Pulmonary artery endothelial cell (primary cell): ENCODE measurements at places on chromosomes 16 and 17.

DNA sequence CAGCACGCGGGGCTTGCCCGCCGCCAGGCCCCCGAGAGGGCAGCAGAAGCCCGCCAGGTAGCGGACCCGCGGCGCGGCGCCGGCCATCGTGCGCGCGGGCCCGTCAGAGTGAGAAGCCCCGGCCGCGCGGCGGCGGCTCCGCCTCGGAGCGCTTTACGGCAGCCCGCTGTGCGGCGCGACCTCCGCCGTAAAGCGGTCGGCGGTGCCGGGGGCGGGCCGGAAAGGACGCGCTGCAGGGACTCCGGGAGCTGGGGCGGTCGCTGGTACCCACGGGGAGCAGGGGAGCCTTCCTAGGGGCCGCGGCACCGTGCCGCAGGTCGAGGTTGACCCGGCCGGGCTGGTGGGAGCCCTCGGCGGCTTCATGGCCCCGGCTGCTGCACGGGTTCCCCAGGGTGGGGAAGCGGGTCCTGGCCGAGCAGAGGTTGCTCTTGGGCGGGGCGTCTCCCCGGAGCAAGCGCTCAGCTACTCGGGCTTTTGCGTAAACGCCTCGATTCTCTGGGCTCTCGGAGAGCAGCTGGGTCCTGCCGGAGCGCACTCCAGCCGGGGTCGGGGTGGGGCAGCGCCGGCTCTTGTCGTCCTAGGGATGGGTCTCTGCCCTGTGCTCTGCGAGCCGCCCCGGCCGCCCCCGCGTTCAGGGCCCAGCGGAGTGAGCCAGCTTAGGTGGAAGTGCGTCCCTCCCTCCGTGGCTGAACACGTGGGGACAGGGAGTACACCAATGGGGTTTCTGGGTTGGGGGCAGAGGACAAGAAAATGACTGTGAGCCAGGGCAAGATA lies at the start of gene FAAP100:
Gene FAAP100 (minus strand): TSS at position 110 of the 774 bp plus-strand sequence. CDS start 23 bp downstream, at position 87.
- no peak for DNase-seq

- DNase-seq, result no peak
Measured at GRCh38 chr17:33013596-33014375, 22.1 kb downstream of the SPACA3 start.

DNA sequence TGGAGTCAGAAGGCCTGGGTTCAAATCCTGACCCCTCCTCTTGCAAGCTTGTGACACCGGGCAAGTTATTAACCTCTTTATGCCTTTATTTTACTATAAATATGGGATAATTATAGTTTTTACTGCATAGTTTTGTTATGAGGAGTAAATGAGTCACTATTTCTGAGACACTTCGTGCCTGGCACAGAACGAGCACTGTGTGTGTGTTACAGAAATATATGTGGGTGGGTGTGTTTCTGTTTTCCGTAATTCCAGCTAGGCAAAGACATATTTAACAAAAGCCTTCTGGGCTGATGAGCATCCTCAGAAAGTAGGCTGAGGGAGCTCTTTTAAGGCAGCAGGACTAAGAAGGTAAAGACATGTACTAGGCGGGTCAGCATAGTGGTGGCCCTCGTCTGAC lies 417.9 kb downstream of the MAF start:
- DNase-seq, result no peak

DNA sequence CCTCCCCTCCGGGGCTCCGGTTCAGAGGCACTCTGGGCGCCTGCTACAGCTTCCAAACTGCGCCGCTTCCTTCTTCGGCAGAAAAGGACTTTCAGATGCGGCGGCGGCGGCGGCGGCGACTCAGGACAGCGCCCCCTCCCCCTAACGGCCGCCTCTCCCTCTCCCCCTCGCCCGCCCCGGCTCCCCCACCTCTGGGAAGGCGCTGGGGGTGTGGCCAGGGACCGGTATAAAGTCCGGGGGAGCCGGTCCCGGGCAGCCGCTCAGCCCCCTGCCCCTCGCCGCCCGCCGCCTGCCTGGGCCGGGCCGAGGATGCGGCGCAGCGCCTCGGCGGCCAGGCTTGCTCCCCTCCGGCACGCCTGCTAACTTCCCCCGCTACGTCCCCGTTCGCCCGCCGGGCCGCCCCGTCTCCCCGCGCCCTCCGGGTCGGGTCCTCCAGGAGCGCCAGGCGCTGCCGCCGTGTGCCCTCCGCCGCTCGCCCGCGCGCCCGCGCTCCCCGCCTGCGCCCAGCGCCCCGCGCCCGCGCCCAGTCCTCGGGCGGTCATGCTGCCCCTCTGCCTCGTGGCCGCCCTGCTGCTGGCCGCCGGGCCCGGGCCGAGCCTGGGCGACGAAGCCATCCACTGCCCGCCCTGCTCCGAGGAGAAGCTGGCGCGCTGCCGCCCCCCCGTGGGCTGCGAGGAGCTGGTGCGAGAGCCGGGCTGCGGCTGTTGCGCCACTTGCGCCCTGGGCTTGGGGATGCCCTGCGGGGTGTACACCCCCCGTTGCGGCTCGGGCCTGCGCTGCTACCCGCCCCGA lies at the start of gene IGFBP4:
Gene IGFBP4 (plus strand): TSS at position 255 of the 792 bp plus-strand sequence. CDS start 286 bp downstream, at position 541.
- DNase-seq, result peak; percentile 44

DNA sequence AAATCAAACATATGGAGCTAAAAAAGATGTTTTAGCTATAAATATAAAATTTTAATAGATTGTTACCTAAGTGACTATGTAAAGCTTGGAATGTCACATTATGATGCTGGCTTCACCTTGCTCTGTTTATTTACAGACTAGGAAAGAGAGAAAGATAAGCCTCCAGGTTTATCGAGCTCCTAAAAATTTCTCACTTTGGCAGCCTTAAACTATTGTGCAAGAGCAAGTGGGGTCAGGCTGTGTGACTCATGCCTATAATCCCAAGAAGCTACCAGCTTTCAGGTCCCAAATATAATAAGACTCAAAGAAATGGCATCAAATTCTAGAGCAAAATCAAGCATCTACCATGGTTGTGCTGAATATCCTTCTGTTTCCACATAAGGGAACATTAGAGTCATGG lies 34.3 kb upstream of the PRSS54 start:
- DNase-seq, result no peak

GRCh38 chr16:7382521-7382920 lies 49.9 kb downstream of the RBFOX1 start:
- DNase-seq, result no peak

GRCh38 chr17:38673707-38674013 lies 1.1 kb downstream of the EPOP start:
- no peak for DNase-seq

GRCh38 chr17:31595076-31595475 lies 203.6 kb downstream of the RAB11FIP4 start:
- DNase-seq, result no peak
